ENCODE measurements at places on chromosomes 5 and 9.

DNA sequence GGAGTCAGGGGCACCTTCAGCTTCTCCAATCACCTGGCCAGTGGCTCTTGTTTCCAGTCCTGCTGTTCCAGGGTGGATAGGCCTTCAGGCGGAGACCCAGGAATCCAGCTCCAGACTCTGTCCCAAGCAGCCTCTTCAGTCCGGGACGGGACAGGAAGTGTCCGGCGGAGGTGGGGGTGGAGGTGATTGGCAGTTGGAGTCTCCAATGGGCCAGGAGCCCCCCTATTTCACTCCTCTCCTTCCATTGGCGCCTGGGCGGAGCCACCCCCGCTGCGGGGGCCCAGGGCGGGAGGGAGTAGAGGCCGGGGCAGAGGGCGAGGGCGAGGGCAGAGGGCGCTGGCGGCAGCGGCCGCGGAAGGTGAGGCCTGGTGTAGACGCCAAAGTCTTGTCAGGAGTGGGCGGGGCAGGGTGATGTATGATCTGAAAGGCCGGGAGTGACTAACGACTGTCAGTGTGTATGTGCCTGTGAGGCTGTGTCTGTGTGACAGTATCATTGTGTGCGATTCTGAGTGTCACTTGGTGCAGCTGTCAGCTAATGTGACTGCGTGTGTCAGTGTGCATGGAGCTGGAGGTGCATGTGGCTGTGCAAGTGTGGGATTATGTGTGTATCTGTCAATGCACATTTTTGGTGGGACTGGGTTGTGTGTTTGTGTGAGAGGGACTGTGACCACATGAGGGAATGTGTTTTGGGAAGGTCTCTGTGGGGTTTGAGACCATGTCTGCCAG is at the start of gene IL11RA:
TSS of gene IL11RA (plus strand) at position 310 of the 726 bp plus-strand sequence. CDS start 3,033 bp downstream, outside the sequence.
- no peak for DNase-seq

DNA sequence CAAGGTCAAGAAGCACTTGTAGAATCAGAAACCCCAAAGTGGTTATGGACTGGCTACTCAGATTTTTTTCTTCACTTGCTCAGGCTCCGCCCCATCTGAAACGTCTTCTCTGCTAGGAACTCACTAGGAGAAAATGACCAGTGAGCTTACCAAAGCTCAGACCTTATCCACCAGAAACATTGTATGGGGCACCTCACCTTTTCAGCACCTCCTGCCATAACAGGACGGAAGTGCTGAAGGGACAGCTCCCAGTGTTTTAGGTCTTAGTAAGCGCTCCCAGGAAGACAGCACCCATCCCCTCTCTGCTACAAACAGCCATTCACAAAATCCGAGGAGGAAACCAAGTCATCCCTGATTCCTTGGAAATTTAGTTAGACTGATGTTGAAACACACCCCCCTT is 1.2 kb upstream of the GABRA1 start:
- no peak for DNase-seq

- DNase-seq = peak; percentile 73
These were observed 173.4 kb downstream of the NR3C1 start for GRCh38 chr5:143229896-143230675.

- no peak for DNase-seq
These were observed 151.3 kb downstream of the CHSY3 start for GRCh38 chr5:130055572-130055971.

DNA sequence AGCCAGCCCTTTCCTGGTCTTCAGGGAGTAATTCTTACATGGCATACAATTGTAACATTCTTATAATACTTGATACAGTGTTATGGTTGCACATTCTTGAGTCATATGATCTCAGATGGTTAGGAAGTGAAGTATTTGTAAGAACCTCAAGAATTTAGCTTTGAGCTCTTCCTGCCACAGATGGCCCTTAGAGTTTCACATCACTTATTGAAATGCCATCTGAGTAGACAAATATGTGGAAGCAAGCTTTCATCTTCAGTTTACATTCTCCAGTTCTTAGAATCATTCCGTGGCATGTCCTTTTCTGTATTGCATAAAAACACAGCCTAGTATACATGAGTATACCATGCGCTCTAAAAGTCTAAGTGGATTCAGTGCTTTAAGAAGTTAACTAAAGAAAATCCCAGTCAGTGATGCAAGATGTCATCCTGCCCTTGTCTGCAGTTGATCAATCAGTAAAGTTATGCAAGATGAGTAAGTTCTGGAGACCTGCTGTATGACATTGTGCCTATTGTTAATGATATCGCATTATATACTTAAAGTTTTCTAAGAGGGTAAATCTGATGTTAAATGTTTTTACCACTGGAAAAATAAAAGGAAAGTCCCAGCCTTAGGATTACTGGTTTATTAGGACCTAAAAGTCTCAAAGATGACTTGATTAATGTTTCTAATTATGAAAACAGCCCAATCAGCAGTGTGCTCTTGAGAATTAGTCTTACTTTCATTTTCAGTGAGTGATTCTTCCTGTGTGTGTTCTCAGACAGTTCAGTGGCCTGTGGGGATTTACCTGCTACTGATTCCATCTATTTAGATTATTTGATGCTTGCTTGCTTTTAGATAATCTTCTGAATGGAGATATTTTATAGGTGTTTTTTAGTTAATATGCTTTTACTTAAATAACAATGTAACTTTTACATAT is 29.4 kb downstream of the RHOBTB3 start:
- no peak for DNase-seq

- no peak for DNase-seq
These were observed 8.7 kb upstream of the GRIN1 start for GRCh38 chr9:137130176-137130755.

DNA sequence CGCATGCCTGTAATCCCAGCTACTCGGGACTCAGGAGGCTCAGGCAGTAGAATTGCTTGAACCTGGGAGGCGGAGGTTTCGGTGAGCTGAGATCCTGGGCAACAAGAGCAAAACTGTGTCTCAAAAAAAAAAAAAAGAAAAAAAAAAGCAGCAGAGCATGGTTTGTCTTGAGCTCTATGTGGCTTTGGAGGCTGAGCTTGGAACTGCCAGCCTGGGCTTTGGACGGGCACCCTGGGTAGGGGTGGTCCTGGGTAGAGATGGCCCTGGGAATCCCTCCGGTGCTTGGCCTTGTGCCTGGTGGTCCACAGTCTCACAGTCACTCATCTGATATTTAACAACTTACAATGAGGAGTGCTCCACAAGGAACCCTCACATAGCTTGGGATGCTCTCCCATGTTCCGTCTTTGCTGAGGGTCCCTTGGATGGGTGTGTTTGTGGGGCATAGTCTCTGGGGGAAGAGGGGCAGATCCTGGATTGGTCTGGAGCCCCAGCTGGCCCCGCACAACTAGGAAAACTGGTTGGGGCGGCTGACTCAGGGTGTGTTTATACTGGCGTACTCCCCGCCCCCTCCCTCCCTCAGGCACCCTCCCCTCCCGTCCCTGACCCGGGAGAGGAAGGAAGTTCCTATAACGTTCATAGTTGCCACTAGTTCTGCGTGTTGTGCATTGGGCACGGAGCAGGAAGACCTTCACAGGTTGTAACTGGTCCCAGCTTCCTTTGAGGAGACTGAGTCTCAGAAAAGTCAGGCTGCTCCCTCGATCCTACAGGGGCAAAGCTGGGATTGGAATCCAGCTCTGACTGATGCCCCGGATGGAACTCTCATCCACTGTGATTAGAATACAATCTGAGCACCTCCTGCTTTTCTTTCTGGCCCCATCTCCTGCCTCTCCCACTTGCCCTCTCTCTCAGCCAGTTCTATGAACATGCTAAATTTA is 11.2 kb downstream of the IER5L start:
- DNase-seq = peak; percentile 37

DNA sequence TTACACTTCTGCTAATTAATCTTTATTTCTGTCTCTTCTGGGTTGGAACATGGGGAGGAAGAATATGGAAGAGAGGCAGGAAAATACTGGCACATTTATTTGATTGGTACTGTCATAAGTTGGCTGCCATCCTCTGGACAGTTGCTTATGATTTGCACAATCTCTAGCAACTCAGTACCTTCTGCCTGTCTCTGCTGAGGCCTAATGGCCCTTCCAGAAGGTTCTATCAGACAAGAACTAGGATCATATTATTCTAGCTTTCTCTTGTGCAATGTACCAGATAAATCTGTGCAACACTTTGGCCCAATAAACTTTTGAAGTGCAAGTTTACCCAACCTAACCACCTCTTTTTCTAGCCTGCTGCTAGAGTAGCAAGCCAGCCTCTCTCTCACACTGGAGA is 335.0 kb downstream of the ARRDC3 start:
- no peak for DNase-seq

GRCh38 chr9:128061275-128061960 is 5.7 kb downstream of the NAIF1 start:
- DNase-seq = no peak

GRCh38 chr5:103511554-103511885 is 51.1 kb downstream of the NUDT12 start:
- DNase-seq = no peak

DNA sequence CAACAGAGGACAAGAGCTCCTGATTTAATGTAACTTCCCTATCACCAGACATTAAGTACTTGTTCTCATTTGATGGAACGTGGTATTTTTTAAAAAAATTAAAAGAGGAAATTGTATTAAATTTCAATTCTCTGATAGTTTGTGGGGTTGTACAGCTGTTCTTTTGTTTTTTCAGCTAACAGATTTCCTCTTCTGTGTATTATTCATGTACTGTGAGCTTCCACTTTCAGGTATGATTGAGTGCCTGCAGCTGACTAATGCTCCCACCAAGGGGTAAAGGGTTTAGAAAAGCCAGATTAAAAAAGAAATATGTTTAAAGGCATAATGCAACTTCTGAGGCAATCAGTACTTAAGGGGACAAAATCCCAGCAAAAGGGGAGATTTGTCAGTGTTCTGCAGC is 117.7 kb upstream of the ACTBL2 start:
- DNase-seq = no peak

GRCh38 chr5:149356391-149356790 is 1.5 kb upstream of the PCYOX1L start:
- no peak for DNase-seq

GRCh38 chr5:43073597-43074546 is 33.8 kb upstream of the ANXA2R start:
- peak; percentile 31 for DNase-seq

GRCh38 chr9:36603006-36603405 is 30.3 kb downstream of the MELK start:
- DNase-seq = no peak

- no peak for DNase-seq
These were observed 58.1 kb upstream of the KLF9 start for GRCh38 chr9:70472268-70473249.

GRCh38 chr5:61159070-61159469 is 3.2 kb downstream of the SMIM15 start:
- DNase-seq = no peak

DNA sequence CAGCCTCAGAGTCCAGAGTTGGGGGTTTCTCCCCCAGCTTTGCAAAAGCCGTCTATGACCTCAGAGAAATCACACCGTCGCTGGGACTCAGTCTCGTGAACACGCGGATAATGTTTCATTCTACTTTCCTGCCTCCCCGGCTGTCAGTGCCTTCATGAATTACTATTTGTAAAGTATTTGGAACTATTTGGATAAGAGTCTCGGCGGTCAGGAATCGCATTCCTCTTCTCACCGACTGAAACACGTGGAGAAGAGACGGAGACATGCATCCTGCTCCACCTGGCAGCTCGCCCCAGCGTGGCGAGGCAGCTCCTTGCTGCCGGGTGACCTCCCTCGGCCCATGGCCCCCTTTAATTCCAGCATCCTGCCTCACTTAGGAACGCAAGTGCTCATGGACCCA is 23.9 kb downstream of the IRX2 start:
- DNase-seq = no peak
